ENCODE measurements at places on chromosomes 3 and 15.
A peak's percentile ranks its signal among the peaks of the same experiment; 100 is the strongest.

- DNase-seq = no peak
These were observed 2.4 kb downstream of the SIAH2 start for GRCh38 chr3:150760431-150761200.

- no peak for DNase-seq
These were observed 21.5 kb downstream of the LARS2 start for GRCh38 chr3:45409921-45410320.

GRCh38 chr3:136602818-136603217, 149.4 kb downstream of the STAG1 start:
- peak; percentile 8 for DNase-seq

DNA sequence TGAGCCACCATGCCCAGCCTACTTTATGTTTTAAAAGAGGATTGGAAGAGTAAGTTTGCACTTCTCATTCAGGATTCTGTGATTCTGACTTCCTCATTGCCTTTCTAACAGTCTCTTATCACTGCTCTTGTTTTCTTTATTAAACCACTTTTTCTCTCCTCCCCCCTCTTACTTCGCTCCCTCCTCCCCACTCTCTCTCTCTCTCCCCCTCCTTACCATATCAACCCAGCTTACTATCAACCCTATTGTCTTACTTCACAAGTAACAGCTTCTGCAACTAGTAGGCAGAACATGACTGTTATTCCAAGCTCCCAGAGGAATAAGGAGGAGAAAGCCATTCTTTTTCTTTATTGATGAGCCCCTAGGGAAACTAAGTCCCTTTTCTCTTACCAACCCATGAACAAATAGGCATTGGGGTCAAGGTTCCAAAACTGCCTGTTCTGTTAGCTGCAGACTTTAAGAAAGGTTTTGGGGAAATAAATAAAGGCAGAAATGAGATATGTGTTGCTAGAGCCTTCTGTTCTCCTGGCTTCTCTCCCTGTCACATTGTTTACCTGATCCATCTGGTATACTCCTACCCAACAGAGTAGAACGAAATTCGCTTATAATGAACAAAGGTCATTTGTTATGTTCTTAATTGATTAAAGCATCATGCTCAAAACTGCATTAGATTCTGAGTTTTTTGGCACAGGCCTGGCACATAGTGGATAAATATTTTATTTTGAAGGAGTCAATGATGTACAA, 56.4 kb upstream of the RASGRP1 start:
- no peak for DNase-seq

GRCh38 chr3:110680450-110680849, 391.2 kb upstream of the NECTIN3 start:
- peak; percentile 11 for DNase-seq

DNA sequence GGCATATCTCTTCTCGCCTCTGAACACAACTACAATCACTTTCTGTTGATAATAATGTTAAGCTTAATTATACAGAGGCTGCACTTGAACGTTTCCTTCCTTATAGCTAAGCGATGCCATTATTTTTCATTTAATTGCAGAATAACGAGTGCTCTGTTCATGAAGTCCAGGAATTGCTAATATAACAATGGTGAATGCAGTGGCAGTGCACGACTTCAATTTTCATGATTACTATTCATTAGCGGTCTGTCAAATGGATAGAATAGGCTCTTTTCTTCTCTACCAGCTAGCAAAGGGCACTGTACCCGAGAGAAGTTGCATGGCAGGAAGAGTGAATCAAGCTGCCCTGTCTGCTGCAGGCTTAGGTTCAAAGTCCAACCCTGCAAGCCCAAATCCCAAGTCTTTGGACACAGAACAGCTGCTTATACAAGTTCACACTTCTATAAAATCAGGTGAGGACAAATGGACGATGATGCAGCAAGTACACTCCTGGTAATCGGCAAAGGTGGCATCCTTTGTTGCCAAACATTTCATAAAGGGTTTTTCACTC, 75.6 kb downstream of the PDZRN3 start:
- no peak for DNase-seq

- DNase-seq = no peak
These were observed 244.6 kb upstream of the WNT5A start for GRCh38 chr3:55731741-55732140.

- DNase-seq = peak; percentile 46
These were observed 1.5 kb upstream of the SKIL start for GRCh38 chr3:170355738-170356595.

DNA sequence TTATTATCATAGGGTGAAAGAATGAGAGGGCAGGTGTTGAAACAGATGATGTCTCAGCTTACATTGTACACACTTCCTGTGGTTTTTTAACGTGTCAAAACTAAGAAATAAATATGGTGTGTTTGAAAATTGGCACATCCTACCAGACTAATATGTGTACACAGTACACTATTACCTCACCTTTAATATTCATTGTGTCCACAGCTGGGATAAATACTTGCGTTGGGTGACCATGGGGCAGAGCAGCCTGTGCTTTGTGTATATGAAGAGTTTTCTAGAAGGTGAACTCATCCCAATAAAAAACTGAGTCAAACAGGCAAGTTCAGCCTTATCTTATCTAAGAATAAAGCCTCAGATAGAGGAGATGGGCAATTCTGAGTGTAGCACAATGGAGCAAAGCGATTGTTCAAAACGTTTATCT, 17.3 kb downstream of the SUCNR1 start:
- peak; percentile 81 for DNase-seq

- DNase-seq = no peak
These were observed 158.3 kb downstream of the EFHB start for GRCh38 chr3:19775765-19776164.

DNA sequence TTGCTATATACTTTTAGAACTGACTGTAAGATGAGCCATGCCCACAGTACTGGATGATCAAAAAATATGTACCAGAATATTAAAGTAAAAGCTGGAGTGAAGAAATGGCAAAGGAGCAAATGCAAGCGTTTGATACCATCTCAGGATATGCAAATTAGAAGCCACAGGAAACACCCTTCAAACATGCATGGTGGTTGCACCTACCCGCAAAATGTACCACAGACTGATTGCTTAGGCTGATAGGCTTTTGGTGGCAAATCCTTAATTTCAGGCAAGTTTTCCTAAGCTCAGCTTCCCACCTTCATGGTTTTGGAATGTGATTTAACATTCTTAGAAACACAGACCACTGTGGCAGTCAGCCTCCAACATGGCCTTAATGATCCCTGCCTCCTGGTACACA, 149.0 kb downstream of the PDZRN3 start:
- no peak for DNase-seq

- no peak for DNase-seq
These were observed 46.8 kb upstream of the MYRIP start for GRCh38 chr3:39762537-39763070.

GRCh38 chr3:58725326-58725853, 58.8 kb upstream of the FAM3D start:
- DNase-seq = no peak

- no peak for DNase-seq
These were observed 27.8 kb upstream of the SEMA4B start for GRCh38 chr15:90173372-90173771.

- DNase-seq = no peak
These were observed 22.6 kb upstream of the CMC1 start for GRCh38 chr3:28218917-28219198.

- DNase-seq = no peak
These were observed 58.4 kb downstream of the PPARG start for GRCh38 chr3:12347301-12347700.

DNA sequence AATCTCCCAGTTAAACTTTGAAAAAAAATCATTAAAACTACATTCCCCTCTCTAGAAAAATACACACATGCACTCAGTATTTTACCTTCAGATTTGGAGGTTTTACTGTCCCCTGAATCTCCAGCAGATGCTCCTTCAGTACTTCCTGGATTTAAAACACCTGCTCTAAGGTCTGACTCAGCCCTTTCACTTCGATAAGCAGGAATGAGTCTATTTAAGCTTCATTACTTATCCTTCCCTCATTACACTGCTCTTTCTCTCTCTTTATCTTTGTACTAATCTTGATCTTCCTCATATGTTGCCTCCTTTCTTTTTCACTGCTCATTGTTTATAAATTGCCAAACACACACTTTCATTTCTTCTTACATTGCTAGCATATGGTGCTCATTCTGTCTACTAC, 443.9 kb downstream of the DIPK2A start:
- DNase-seq = no peak

DNA sequence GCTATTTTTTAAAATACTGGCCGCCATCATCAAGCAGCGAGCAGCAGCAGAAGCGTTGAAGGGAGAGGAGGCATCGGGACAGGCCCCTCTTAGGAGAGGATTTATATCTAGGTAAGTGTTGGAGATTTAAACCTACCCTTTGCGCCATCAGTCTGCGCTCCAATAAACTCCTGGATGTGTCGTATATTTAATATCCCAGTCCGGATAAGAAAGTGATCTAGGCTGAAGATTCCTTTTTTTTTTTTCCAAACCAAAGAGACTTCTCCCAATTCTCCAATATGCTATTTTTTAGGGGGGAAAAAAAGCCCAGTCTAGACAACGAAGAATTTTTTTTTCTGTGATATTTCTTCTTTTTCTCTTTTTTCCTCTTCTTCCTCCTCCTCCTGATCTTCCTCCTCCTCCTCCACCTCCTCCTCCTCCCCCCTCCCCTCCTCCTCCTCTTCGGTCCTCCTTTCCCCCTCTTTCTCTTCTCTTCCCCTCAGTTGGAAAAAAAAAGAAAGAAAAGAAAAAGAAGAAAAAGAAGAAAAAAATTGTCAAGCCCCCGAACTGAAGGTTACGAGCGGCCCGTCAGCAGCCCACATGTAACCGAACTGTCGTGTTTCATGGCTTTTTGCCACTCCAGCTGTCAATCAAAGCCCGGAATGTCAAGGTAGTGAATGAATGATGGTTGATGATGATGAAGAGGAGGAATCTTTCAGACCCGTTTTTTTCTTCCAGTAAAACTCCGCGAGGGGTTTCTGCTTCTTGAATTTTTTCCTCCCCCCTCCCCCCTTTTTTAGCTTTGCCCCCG, 835 bp downstream of the MEIS2 start:
- peak; percentile 65 for DNase-seq

GRCh38 chr3:125134952-125135351, 77.6 kb downstream of the SLC12A8 start:
- DNase-seq = peak; percentile 56

DNA sequence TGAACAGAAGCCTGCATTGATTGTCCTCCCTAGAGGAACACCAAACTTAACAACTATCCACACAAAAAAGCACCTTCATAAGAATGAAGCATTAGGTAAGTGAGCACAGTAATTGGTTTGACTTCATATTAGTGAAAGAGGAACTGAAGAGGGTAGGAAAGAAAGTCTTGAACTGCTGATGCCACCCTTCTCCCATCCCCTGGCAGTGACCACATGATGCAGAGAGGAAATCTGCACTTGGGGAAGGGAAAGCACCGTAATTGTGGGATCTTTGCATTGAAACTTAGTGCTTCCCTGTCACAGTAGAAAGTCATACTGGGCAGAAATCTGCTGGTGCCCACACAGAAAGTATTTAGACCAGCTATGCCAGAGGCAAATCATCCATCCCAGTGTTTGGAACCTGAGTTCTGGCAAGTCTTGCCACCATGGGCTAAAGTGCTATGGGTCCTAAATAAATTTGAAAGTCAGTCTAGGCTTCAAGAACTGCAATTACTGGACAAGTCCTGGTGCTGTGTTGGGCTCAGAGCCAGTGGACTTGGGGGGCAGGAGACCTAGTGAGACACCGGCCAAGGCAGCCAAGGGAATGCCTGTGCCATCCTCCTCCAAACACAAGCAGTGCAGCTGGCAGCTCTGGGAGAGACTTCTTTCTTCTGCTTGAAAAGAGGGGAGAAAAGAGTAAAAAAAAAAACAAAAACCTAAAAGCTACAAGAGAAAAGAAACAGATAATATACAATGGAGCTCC, 63.6 kb downstream of the SLC15A2 start:
- DNase-seq = no peak

DNA sequence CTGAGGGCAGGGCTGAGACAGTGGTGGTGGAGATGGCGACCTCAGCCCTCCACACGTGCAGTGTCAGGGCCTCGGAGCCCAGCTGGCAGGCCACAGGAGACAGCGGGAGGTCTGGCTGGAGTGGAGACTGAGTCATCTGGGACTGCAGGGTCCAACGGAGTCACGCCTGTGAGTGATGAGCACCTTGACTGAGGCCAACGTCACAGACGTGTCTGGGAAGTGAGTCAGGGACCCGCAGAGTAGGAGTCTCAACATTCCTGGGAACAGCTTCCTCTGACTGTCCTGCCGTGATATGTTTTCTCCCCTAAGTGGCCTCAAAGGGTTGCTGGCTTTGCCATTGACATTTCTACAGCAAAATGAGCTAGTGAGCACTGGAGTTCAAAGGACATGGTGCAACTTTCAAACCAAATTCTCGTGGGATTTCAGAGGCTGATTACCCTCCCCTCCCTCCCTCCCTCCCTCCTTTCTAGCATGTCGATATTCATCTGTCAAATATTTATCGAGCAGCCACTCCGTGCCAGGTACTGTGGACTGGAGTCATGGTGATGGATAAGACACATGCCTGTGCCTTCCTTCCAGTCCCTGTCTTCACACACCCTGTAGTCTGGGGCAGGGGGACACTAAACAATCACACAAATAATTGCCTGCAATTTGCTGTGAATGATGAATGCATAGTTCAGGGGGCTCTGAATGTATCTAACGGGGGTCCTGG, 53.3 kb upstream of the AMOTL2 start:
- peak; percentile 98 for DNase-seq

DNA sequence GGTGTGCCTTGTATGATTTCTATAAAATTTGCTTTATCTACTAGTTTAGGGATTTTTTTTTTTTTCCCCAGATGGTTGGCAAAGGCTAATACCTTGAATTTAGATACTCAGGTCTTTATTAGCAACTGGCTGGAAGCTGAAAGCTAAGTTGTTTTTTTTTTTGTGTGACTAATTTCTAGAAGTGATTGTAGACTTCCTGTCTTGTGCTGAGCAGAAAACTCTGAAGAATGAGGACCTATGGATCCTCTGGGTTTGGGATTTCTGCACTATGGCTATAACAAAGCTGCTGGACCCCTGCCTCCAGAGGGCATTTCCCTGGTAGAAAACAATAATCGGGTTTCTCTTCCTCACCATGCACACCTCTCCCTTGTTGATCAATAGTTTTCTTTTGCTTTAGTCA, 10.0 kb downstream of the ARIH2 start:
- no peak for DNase-seq

DNA sequence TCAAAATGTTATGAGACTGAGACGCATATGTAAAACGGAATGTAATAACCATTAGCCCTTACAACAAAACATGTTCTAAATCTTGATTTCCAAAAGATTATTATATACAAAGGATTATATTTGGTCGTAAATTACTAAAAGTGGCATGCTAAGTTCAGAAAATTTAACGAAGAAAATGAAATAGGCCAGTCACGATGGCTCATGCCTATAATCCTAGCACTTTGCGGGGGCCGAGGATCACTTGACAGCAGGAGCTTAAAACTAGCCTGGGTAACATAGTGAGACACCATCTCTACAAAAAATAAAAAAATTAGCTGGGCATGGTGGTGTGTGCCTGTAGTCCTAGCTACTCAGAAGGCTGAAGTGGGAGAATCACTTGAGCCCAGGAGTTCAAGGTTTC, 29.0 kb downstream of the ACAD11 start:
- DNase-seq = no peak

All from epithelial cell of esophagus (primary cell).